ENCODE measurements at places on chromosomes 3 and 15.

DNA sequence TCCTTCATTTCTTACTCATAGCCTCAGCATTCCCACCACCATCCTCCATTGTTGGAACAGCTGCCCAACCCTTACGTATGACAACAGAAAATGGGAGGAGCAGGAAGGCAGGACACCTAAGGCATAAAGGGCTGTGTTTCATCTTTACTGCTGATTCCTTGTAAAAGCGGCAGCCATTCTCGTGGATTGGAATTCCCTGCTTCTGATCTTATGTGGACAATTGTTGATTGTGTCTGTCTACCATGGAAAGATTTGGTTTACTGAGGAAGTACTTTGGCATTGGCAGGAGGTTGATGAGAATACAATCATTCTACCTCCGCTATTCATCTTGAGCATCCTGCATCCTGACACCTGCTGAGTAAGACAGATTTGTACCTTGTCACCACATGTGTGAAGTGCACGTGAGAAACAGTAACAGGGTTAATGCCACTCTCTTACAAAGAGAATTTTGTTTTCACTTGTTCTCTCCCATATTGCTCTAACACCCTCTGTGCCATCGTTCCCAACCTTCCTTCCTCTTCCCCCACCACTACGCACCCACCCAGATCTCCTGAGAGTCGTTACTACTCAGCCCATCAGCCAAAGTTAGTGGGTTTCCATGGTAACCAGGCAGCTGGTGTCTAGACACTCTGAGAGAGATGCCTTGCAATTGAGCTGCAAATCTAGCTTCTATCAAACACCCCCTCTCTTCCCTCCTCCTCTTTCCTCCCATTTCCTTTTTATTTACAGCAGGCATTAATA lies 75.7 kb downstream of the GAP43 start:
- DNase-seq = no peak

- no peak for DNase-seq
These were observed 10.1 kb downstream of the CEMIP start for GRCh38 chr15:80789296-80789695.

DNA sequence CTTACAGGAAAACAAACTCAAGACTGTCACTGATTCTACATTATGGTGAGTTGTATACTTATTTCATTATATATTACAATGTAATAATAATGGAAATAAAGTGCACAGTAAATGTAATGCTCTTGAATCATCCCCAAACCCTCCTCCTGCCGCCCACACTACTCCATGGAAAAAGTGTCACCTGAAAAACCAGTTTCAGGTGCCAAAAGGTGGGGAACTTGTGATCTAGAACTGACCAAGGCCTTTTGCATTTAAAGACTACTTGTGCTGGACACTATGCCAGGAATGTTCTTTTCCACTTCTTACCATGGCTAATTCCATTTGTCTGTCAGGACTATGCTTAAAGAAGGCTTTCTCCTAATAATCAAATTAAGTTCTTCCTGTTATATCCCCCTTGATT lies 32.3 kb downstream of the ROBO2 start:
- no peak for DNase-seq

DNA sequence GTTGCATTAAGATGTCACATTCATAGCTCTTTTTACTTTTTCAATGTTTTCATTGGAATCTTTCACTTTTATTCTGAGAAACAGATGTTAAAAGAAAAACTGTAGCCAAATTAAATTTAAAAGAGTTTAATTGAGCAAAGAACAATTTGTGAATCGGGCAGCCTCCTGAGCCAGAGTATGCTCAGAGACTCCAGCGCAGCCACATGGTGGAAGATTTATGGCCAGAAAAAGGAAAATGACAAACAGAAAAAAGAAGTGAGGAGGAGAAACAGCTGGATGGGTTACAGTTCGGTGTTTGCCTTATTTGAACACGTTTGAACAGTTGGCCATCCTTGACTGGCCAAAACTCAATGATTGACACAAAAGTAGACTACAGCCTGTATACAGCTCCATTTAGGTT lies 33.8 kb upstream of the RAB11A start:
- DNase-seq = no peak

DNA sequence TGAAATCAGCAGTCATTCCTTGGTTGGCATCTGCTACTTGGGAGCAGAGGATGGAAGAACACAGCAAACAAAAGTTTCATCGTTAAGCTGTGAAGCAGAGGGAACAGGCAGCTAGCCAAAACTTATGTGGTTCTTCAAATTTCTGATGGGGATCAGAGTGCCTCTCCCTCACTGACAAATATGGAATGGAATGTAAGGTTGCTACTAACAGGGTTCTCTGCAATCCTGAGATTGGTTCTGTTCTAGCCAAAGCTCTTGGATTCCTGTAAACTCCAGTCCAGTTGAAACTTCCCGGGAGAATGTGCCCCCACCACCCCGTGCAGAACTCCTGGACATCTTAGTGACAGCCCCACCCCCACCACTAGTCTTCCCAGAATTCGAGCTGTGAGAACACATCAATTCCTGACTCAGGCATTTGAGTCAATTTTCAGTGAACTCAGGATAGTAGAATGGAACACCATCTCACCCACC lies 55.9 kb upstream of the PHLDB2 start:
- peak; percentile 44 for DNase-seq

DNA sequence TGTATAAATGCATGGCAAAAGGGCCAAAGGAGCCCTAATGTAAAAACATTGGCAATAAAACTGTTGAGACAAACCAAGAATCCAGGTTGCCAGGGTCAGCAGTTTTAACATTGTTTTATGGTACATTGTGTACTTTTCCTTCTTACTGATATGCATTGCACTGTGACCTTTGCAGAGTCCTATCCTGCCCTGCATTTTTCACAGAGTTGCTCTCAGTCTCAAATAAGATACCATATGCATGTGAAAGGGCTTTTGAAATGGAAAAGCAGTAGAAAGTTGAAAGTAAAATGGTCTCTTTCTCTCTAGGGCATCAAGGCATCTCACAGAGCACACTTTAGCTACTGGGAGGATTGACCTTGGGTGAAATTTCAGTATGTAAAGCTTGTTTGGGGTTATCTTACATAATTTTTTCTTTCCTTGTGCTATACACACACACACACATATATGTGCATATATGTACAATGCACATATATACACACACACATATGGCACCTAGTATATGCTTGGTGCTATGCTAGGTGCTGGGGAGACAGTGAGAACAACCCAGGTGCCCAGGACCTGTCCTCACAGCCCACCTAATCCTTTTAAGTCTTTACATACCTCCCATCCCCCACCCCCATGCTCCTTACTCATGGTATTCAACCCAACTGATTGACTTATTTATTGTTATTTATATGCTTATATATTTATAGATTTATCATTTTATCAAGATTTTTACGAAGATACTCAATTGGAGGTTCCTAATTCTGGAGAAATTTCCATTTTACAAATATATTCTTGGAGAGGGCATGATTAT lies 1.2 kb upstream of the PPP2R3A start:
- DNase-seq = no peak

DNA sequence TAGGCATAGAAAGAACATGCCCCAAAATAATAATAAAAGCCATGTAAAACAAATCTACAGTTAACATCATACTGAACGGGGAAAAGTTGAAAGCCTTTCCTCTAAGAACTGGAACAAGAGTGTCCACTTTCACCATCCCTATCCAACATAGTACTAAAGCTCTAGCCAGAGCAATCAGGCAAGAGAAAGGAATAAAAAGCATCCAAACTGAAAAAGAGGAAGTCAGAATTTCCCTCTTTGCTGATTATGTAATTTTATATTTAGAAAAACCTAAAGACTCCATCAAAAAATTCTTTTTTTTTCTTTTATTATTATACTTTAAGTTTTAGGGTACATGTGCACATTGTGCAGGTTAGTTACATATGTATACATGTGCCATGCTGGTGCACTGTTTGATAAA lies 661.6 kb upstream of the CBLB start:
- no peak for DNase-seq

DNA sequence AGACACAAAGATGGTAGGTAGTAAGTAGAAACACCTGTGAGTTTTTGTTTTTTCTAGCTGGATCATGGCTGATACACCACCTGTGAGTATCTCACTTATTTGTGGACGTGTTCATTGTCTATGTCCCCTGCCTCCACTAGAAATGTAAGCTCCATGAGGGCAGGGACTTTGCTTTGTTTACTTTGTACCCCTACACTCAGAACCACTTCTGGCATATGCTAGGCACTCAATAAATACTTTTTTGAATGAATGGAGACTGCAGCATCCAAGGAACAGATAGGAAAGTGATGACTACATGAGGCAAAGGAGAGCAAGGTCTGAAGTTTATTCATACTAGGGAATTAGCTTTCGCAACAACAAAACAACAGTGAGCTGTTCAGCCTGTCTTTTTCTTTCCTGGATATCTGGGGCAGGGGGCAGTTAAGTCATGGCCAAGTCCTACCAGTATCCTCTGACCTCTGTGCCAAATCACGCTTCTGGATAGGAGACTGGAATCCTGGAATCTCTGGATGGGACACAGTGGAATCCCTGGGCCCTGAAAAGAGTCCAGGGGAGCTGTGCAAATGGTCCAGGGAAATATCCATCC lies 11.6 kb upstream of the EPB42 start:
- no peak for DNase-seq

DNA sequence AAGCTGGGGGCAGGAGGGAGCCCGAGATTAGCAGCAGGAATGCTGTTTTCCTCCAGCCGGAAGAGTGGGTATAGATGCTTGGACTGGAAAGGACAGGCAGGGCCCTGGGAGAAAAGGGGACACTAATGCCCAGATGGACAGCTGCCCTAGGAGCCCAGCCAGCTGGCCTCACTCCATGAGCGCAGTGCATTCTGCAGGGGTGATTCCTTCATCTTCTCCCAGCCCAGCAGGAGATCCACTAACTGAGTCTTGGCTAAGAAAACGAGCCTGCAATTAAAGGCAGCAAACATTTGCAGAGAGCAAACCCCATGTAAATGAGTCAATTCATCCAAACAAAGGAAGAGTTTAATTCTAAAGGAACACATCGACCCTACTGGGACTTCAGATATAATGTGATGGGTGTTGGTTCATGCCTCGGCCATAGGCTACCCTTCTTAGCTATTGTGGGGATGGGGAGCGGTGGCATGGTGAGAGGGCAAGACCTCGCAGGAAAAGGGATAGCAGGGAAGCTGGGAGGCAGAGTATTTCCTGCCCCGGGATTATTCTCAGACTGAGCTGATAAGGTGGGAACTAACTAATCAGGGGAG lies 13.3 kb upstream of the MINAR1 start:
- no peak for DNase-seq

GRCh38 chr15:29799859-29800258 lies 22.4 kb downstream of the TJP1 start:
- DNase-seq = no peak

- no peak for DNase-seq
These were observed 552.8 kb downstream of the MAGI1 start for GRCh38 chr3:65485826-65486469.

DNA sequence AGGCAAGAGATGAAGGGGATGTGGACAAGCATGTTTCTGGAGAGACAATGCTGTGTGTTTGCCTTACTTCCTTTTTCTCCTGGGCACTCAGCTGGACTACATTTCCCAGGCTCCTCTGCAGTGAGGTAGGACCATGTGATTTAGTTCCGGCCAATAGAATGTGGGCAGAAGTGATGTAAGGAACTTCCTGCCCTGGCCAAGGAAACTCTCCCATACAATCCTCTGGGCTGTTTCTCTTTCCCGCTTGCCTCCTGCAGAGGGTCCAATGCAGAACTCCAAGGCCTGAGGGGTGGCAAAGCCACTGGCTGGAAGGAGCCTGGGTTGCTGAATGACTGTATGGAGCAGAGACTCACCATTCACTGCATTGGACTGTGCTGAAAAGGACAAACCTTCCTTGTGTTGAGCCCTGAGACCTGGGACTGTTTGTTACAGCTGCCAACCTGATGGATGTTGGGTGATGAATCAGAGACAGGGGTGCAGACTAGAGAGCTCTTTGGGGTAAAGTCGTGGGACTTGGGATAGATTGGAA lies 82.7 kb upstream of the SLC6A6 start:
- peak; percentile 66 for DNase-seq

DNA sequence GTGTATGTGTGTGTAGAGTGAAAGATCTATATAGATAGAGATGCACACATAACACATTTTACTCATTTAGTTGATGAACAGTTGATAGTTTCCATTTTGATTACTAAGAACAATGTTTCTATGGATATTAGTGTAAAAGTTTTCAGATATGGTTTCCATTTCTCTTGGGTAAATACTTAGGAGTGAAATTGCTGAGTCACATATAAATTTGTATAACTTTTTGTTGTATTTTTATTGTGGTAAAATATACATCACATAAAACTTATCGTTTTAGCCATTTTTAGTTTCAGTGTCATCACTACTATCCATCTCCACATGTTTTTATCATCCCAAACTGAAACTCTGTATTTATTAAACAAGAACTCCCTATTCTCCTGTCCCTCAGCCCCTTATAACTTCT lies 258.3 kb downstream of the RYR3 start:
- no peak for DNase-seq

- DNase-seq = no peak
These were observed 267.8 kb downstream of the RAP2B start for GRCh38 chr3:153429821-153430220.

DNA sequence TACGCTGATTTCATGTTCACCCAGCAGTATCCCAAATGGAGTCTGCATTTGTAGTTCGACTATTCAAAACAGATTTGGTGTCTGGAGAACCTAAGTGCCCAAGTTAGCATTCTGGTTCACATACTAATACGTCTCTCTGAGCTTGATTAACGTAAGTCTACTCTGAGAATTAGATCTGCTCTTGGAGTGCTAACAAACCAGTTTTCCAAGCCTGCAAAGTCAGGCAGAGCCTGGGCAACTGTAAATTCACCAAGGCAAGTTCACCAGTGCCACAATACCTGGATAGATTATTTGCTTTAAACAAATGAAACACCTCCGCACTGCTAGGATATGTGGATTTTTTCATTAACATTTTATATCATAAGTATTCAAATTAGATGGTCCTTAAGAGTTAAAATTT lies 912.6 kb downstream of the ROBO1 start:
- no peak for DNase-seq

DNA sequence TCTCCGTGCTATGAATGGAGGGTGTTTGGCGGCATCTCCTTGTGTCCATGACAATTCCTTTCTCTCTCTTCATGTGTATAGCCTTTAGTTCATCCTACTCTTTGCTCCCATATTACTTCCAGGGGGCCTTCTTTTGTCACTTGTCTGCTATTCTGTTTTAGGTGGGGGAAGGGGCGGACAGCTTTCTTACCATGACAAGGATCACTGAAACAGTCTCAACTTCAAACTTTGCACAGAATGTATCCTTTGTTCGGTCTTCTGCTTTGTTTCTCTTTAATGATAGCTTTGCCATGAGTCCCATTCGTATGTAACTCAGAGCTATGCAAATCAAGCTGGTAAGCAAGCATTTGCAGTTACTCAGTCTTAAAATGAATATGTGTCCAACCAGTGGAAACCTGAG lies 294.2 kb downstream of the TIGIT start:
- DNase-seq = no peak

GRCh38 chr3:58333206-58334012 lies 717 bp downstream of the PXK start:
- DNase-seq = peak; percentile 45

- DNase-seq = no peak
These were observed 400.8 kb upstream of the PROK2 start for GRCh38 chr3:72185549-72186399.

- no peak for DNase-seq
These were observed 19.0 kb downstream of the MAPK6 start for GRCh38 chr15:52037889-52038505.
